Skeletal muscle cell (primary cell): ENCODE measurements at places on chromosomes 3 and 15.

DNA sequence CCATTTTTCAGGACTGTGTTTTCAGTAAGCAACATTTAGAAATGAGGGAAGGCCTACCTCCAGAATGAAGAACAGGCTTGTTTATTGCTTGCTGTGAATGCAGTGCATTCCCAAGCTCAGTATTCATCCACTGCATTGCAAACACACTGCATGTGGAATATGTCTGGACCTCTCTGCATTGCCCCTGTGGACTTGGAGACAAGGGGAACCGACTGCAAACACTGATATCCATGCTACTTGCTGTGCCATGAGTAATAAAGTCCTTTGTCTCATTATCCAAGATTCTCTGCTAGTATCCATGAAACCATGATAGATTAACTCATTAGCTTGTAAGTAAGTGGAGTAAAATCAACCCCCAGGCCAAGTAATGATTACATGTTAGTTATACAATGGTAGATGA is 301.2 kb upstream of the NR2E3 start:
- no peak for DNase-seq

DNA sequence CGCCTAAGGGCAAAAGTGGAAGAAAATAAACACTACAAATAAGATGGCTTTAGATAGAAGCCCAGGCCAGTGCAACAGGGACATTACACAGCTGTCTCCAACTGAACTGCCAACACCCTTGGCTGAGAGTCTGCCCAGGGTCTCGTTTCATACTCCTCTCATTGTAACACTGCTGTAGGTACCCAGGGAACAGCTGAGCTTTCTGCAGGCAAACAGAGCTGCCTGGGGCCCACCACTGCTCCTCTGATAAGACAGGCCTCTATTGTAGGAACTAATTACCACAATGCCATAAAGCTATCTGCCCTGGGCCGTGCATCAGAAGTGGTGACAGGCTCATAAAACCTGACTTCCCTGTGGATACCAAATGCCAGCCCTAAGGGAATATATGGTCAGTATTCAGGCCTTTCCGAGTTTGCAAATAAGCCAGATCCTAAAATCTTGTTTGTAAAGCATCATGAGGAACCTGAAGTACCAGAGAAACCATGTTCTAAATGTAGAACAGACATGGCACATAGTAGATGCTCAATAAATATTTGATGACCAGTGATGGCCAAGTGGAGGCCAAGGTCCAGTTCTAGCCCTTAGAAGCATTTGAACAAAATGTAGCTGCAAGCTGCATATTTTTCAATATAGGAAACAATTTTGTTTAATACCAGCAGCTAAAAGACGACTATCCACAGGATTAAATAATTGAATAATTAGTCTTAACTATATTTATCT is 84.3 kb upstream of the NEO1 start:
- no peak for DNase-seq

DNA sequence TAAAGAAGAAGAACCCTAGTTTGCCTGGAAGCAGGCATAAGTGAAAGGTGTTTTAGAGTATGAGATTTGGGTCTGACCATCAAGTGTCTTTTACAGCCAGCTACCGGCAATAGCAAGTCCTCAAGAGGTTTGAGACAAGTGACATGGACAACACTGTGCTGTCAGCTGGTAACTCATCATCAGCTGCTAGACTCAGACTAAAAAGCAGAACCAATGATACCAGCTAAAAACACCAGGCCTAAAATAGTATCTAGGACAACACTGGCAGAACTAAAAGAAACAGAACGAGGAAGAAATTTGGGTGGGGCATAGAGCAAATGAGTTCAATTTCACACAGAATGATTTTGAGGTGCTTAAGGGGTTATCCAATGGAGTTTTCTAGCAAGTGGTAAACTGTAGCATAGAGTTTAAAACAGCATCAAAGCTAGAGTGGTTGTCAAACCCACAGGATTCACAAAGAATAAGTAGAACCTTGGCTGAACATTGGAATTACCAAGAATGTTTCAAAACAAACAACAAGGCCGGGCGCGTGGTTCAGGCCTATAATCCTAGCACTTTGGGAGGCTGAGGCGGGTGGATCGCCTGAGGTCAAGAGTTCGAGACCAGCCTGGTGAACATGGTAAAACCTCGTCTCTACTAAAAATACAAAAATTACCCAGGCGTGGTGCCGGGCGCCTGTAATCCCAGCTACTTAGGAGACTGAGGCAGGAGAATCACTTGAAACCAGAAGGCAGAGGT is 3.9 kb downstream of the CIAO2A start:
- DNase-seq, result no peak

DNA sequence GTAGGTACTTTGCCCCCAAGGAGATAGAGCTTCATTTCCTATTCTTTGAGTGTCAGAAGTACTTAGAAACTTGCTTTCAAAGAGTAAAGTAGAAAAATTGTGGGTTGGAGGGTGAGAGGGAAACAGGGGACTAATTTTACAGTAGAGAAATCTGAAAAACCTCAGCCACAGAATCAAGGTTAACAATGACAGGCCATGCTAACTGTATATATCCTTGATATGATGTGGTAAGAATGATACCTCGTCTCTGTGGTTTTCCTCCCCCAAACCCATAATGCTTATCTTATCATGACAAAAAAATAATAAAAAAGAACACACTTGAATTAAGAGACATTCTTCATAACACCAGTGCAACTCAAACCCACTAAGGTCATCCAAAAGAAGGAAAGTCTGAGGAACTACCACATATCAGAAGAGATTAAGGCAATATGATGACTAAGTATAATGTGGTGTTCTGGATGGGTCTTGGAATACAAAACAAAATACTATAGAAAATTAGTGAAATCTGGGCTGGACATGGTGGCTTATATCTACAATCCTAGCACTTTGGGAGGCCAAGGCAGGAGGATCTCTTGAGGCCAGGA is 360.4 kb downstream of the ULK4 start:
- no peak for DNase-seq

- no peak for DNase-seq
Observed at GRCh38 chr3:151969026-151969642, 95.7 kb downstream of the SUCNR1 start.

- no peak for DNase-seq
Observed at GRCh38 chr15:92733934-92734521, 78.5 kb upstream of the FAM174B start.

DNA sequence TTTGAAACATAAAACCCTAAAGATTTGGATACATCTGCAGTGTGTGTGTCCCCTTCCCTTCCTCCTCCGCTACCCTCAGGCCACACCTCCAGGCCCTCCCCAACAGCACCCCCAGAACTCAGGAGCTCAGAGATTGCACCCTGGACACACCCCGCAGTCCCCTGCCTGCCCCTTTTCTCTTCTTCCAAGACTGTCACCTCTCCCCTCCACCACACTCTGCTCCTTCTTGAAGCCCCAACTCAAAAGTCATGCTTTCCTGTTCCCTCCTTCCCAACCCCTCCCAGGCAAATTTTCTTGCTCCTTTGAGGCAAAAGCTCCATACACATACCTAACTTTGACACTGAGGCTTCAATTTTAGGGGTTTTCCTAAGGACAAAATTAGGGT is 285.7 kb upstream of the STT3B start:
- no peak for DNase-seq

DNA sequence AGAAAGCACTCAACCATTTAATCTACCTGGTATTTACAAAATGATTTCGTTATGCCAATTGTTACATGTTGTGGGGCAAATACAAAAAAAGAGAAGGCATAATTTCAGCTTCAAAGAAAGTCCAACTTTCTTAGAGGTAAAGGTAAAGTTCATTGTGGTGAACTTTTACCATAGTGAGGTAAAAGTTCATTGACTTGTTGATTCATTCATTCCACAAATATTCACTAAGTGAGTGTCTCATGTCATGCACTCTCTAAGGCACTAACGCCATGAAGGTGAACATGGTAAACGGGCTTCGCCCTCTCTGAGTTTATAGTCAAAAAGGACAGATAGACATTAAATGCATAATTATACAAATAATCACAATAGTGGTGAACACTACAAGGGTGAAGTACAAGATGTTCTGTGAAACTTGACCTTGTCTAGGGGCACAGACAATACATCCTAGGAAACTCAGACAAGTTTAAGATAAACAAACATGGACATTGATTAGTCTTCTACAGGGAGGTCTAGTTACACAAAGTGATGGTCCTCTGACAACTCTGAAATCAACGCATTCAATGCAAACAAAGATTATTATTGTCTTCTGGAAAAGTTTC is 378.6 kb downstream of the MAGI1 start:
- no peak for DNase-seq

- no peak for DNase-seq
Observed at GRCh38 chr3:178551916-178552321, 15.7 kb downstream of the KCNMB2 start.

GRCh38 chr15:91258415-91258759 is 158.3 kb downstream of the SV2B start:
- no peak for DNase-seq

- no peak for DNase-seq
Observed at GRCh38 chr3:129016720-129017483, 15.8 kb downstream of the EFCC1 start.

- no peak for DNase-seq
Observed at GRCh38 chr3:119794971-119795612, 13.2 kb downstream of the NR1I2 start.

- DNase-seq, result no peak
Observed at GRCh38 chr3:141081141-141081795, 30.1 kb downstream of the SPSB4 start.

GRCh38 chr3:48966367-48966766 is 23.7 kb upstream of the P4HTM start:
- DNase-seq, result no peak

- no peak for DNase-seq
Observed at GRCh38 chr3:108497271-108497670, 13.1 kb downstream of the MYH15 start.

DNA sequence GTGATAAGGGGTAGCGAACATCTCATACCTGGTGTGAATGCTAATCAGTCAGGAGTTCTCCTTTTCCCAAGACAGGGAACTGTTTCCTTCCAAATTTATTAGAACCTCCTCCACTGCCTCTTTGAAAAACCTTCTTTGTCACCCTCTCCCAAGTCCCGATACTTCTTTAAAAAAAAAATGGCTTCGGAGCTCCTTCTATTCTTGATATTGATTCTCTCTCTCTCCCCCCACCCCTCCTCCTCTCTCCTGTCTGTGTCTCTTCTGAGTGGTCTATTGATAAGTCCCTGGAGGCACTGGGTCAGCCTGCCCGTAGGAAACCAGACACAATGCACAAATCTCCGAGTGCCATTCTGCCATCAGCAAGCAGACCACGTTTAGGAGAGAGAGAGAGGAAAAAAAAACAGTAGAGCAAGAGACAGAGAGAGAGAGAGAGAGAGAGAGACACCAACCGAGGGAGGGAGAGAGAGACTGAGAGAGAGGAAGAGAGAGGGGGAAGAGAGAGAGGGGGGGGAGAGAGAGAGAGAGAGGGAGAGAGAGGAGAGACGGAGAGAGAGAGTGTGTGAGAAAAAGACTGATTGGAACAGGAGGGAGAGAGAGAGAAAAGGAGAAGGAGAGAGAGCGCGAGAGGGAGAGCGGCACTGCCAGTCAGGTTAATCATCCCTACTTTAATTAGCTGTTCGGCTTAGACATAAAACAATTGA is 160.9 kb downstream of the TIGIT start:
- DNase-seq, result no peak

DNA sequence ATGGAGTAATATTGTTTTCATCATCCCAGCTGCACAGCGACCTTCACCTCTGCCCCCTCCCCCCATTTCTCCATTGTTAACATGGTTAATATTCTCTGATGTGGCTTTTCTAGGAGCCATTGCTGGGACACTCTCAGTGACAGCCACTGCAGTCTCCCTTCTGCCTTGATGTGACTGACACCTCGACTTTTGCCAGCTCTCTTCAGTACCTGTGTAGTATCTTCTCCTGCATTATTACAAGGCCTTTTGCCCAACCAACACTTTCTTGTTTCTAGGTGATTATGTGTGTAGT is 179.8 kb downstream of the CLSTN2 start:
- no peak for DNase-seq

DNA sequence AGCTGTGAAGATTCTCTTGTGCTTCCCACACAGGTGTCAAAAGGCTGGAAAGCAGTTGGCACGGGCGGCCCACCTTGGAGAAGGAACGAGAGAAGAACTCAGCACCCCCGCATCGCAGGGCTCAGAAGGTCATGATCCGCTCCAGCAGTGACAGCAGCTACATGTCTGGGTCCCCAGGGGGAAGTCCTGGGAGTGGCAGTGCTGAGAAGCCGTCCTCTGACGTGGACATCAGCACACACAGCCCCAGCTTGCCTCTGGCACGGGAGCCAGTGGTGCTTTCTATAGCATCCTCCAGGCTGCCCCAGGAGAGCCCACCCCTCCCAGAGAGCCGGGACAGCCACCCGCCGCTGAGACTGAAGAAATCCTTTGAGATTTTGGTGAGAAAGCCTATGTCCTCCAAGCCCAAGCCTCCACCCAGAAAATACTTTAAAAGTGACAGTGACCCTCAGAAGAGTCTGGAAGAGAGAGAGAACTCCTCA is 31.4 kb downstream of the STARD5 start:
- DNase-seq, result no peak

DNA sequence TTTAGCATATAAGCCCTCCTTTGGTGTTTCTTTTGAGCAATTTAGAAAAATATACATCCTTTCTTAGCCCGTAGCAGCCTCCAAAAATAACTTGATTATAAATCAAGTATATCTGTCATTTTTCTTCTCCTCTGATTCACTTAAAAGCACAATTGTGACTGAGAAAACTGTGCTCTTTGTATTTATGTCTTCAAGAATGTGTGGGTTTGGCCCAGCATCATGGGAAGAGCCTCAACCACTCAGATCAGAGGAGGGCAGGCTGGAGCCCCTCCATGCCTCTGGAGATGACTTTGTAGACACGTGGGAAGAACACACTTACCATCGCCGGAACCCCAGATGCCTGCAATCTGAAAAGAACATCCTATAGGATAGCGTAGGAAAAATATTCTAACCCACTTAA is 123.8 kb upstream of the FEZF2 start:
- no peak for DNase-seq

GRCh38 chr3:180185650-180186049 is 148.9 kb upstream of the PEX5L start:
- no peak for DNase-seq

DNA sequence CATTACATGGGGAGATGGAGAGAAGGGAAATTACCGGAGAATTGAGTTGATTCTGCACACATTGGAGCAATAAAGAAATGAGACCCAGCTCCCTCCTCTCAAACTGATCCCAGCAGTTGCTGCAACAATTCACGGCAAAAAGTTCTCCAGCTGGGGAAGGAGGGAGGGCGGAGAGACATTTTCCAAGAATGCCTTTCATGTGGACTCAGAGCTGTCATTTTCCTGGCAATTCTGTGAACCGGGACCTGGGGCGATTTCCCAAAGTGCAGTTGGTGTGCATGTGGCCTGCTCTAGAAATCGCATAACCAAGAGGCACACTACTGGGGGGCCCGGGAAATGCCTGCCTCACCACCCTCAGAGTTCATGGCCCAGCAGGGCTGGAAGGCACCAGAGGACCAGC is 48.7 kb upstream of the IREB2 start:
- no peak for DNase-seq
